ENCODE measurements at places on chromosomes 13 and 19. TPM values are rescaled to one million over a fixed set of nuclear protein-coding genes. Genes with fewer than 3 reads are reported as not detected.

GRCh38 chr13:29852472-29853054 is 2.1 kb upstream of the UBL3 start:
- H3K4me1 ChIP-seq = no peaks in the 10 kb centered on the region
- H3K4me3 ChIP-seq = no peak overlapping the region
- no peaks in the 10 kb centered on the region for H3K36me3 ChIP-seq
- peak overlapping the region; percentile 49 for H3K27ac ChIP-seq
- peak; percentile 67 for DNase-seq
- H3K27me3 ChIP-seq = no peaks in the 10 kb centered on the region

DNA sequence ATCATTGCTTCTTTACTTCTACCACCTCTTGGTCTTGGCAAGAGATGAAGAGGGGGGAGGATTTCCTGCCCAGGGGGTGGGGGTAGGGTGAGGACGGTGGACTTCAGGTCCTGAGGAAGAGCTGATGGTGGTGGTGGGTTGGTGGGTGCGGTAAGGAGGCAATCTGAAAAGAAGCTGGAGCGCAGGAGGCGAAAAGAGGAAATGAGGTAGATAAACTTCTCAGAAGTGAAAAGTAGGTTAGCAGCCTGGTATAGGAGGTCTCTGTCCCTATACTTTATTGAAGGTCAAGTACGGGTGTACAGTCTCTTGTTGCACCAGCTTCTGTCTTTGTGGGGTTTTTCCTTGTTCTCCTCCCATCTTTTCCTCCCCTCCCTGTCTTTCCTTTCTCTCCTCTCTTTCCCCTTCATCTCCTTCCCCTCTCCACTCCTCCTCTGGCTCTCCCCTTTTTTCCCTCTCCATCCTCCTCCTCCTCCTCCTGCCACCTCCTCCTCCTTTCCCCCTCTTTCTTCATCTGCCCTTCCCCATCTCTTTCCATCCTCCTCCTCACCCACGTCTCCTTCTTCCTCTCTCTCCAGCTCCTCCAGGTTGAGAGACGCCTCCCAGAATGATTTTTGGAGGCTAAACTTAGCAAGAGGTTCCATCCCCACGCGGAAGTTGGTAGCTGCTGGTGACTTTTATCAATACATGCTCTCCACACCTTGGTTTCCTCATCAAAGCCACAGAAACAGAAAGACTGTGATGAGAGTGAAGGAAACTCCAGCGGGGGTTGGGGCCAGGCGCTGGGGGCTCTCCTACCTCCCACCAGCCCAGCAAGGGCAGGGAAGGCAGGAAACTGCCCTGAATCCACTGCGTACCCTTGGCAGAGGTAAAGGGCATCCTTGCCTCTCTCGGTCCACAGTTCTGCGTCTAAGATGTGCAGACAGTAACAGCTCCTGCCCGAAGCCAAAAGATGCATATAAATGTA is 15.3 kb downstream of the TNFSF14 start:
- H3K4me3 ChIP-seq = no peak overlapping the region
- H3K36me3 ChIP-seq = no peaks in the 10 kb centered on the region
- no peak for DNase-seq

GRCh38 chr13:56066321-56066720 is 1074.4 kb upstream of the PRR20A start:
- H3K36me3 ChIP-seq = no peaks in the 10 kb centered on the region
- no peak overlapping the region for H3K27ac ChIP-seq
- no peaks in the 10 kb centered on the region for H3K27me3 ChIP-seq
- H3K4me1 ChIP-seq = no peaks in the 10 kb centered on the region
- no peak overlapping the region for H3K4me3 ChIP-seq

DNA sequence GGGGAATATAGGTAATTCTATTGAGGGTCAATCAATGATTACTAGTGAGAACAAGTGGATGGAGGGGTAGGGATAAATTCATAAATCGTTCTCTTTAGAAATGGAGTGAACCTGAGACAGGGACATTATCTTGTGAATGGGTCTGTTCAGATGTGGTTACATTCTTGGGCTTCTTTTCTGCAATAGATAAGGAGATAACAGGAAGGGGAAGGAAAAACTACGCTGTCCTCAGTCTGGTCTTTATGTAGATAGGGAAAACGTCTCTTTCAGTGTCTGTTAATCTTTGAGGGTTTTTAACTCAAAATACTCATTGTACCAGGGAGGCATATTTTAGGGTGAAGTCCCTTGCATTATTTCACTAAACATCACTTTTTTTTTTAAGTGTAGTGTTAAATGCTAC is 266.7 kb upstream of the MAB21L1 start:
- H3K4me1 ChIP-seq = peaks cover 6% of the 10 kb centered on the region
- H3K4me3 ChIP-seq = no peak overlapping the region
- DNase-seq = no peak
- H3K27me3 ChIP-seq = no peaks in the 10 kb centered on the region
- H3K27ac ChIP-seq = no peak overlapping the region

DNA sequence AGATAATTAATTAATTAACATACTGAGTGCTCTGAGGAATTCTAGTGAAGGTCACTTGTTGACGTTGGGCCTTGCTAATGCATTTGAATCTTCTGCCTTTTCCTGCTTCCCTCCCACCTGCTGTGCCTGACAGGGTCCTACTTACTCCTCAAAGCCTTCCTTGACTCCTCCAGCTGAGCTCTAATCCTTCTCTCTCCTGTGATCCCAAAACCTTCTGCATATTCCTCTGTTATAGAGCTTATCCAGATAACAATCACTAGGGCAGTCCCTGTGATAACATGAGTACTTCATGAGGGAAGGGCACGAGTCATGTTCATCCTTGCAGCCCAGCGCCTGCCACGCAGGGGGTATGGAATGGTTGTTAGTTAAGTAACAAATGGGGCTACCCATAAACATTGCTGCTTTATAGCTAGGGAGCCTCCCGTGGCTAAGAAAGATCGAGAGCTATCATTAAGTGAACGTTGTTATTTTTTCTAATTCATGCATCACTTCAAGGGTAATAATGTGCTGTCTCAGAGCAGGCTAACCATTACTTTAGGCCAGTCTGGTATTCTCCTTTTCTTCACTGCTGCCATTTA is 19.1 kb upstream of the SPATA13 start:
- no peaks in the 10 kb centered on the region for H3K4me1 ChIP-seq
- no peaks in the 10 kb centered on the region for H3K27me3 ChIP-seq
- no peak overlapping the region for H3K27ac ChIP-seq
- no peaks in the 10 kb centered on the region for H3K36me3 ChIP-seq
- no peak for DNase-seq

DNA sequence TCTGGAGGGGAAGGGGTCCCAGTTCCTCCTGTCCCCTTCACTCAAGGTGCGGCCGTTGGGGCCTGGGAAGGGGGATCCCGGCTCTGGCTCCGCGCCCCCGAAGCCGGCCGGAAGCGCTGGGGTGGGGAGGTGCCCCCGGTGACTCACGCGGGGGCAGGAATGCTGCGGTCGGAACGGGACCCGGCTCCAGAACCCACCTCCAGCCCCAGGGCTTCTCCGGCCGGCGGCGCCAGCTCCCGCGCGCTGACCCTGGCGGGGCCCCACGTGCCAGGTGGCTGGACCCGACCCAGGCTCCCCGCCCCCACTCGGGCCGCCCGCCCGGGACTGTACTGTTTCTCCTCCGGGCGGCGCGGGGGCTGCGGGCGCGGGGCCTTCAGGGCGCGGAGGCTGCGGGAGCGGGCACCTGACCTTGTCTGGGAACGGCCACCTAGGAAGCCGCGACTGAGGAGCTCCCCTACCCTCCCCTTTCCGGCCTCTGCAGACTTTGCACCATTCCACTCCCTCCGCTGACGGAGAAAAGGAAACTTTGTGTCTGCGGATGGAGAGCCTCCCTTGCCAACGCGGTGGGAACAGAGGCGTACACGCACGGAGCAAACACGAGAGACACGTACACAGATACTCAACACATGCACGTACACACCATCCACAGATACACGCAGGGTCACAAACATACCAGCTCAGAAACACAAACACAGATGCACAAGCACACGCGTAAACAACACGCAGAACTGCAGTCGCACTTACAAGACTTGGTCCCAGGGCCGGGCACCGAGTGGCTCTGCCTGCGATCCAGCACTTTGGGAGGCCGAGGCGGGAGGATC is 7.2 kb downstream of the AXL start:
- peaks cover 32% of the 10 kb centered on the region for H3K4me1 ChIP-seq
- peak; percentile 79 for DNase-seq
- peak overlapping the region; percentile 92 for H3K27ac ChIP-seq
- no peaks in the 10 kb centered on the region for H3K27me3 ChIP-seq
- peaks cover 24% of the 10 kb centered on the region for H3K36me3 ChIP-seq

DNA sequence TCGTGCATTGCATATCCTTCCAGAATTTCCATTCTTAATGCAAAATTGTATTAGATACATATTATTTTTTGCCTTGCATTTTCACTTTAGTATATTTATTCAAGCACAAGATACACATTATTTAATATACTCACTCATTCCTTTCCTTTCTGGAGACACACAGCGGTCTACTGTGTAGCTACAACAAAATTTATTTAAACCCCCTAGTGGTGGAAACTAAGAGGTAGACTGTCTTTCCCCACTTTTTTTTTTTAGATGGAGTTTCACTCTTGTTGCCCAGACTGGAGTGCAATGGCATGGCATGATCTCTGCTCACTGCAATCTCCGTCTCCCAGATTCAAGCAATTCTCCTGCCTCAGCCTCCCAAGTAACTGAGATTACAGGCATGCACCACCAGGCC is 2040.3 kb upstream of the PCDH20 start:
- H3K4me3 ChIP-seq = no peak overlapping the region
- no peak overlapping the region for H3K27ac ChIP-seq
- no peak for DNase-seq
- no peaks in the 10 kb centered on the region for H3K36me3 ChIP-seq

DNA sequence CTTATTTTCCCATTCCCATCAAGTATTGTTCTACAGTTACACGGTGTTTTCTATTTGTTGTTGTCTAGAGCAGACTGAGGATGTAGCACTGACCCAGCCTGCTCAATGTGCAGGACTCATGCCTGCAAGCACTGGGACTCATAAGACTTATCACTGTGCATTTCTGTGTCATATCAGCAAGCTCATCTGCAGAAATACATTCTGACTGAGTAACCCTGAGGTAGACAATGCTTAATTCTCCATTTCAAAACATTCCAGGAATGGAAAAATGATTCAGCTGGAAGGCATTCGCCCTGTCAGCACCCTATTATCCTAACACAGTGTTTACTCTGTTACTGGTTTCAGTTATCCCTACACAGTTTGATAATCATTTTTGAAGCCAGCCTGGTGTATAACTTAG is 2506.4 kb downstream of the PCDH9 start:
- no peak overlapping the region for H3K27ac ChIP-seq
- peak; percentile 72 for DNase-seq
- H3K4me3 ChIP-seq = no peak overlapping the region
- no peaks in the 10 kb centered on the region for H3K27me3 ChIP-seq

DNA sequence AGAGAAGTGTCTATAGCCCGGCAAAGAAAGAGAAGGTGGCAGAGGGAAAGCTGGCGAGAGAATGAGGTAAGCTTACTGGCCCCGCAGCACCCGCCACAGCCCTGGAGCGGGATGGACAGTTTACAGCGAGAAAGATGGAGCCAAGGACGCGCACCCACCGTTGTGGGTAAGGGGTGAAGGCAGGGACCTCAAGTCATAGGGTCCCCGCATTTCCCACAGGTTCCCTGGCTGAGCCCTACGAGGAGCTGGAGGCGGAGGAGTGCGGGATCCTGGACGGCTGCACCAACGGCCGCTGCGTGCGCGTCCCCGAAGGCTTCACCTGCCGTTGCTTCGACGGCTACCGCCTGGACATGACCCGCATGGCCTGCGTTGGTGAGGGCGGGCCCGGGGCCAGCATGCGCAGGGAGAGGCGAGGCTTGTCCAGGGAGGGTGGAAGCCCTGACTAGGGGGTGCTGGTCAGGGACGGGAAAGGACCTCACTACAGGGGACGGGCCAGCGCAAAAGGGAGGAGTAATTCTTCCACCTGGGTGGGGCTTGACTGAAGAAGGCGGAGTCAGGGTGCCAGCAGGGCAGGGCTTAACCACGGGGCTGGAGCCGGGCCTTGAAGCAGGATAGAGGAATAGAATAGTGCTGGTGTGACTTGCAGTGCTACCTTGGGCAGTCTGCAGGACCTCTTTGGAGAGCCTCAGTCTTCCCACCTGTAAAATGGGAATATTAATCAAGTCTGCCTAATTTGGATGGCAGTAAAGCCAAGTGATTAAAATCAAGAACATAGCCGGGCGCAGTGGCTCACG is 26.5 kb downstream of the LTBP4 start:
- DNase-seq = no peak
- H3K4me3 ChIP-seq = no peak overlapping the region
- H3K27me3 ChIP-seq = peaks cover 3% of the 10 kb centered on the region

DNA sequence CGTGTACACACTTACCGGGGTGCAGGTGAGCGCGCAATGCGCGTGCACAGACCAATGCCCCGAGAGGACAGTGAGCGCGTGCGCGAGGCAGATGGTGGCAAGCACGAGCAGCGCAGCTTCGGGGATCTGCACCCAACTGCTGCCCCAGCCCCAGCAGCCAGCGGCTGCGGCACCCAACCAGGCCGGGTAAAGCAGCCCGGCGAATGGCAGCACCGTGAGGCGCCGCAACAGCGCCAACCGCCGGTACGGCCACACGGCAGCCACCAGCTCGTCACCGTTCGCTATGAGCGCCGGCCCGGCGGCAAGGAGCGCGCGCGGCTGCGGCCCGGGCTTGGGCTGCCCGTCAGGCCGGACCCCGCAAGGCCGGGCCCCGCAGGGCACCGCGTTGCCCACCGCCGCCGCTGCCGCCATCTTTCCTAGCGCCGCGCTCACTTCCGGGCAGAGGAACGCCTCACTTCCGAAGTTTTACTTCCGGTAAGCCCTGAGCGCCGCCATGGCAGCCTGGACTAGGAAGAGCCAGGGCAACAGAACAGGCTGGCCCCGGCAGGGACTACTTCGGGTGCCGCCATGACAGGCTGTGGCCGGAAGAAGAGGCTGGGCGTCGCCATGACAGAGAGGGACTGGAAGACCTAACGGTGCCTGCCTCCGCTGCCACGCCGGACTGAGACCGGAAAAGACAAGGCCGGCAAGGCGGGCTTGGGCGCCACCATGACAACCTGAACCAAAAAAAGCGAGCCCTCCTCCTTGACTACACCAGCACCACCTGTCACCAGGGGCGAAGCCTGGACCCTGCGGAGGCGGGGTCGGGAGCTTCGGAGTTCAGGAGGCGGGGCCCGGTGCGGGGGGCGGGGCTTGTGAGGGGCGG is at the start of gene ATP13A1:
ATP13A1 (minus strand) TSS at position 421 of the 865 bp plus-strand sequence; CDS start at position 411, 10 bp downstream.
- H3K36me3 ChIP-seq = peaks cover 15% of the 10 kb centered on the region
- no peaks in the 10 kb centered on the region for H3K27me3 ChIP-seq
- peak within 1 kb of the TSS; percentile 99 for H3K27ac ChIP-seq
- peak; percentile 99 for DNase-seq
- H3K4me1 ChIP-seq = peaks cover 22% of the 10 kb centered on the region

DNA sequence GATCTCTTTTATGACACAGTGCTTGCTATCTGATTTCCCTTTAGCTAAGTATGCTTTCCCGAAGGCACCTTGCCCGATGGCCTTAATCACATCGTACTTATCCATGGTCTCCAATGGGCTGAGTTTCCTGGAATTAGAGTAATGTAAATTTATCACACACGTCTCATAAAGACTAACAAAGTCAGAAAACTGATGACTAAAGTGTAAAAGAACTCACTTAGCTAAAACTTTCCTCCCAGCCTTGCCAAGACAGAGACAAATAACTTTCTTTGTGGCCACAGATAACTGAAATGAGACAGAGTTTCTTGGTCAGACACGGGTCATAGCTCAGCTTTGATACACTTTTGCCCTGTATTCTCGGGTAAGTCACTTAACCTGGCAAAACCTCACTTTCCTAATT is 1.5 kb downstream of the NEK5 start:
- peak; percentile 61 for DNase-seq
- H3K4me1 ChIP-seq = peaks cover 13% of the 10 kb centered on the region
- no peaks in the 10 kb centered on the region for H3K27me3 ChIP-seq
- peaks cover 5% of the 10 kb centered on the region for H3K36me3 ChIP-seq

GGACT gene
- 3.9 TPM for total RNA-seq

SLC25A30 gene
- total RNA-seq = 11.6 TPM

ZNF846 gene
- total RNA-seq = 11.7 TPM

Data from muscle of leg (tissue), 16 donors.